ENCODE measurements at places on chromosomes 12 and 14.

- no peak for DNase-seq
These were observed at the start of gene LAG3 for GRCh38 chr12:6772331-6772695. Gene LAG3 (plus strand): TSS chr12:6772520. CDS start chr12:6772853, 333 bp downstream.

DNA sequence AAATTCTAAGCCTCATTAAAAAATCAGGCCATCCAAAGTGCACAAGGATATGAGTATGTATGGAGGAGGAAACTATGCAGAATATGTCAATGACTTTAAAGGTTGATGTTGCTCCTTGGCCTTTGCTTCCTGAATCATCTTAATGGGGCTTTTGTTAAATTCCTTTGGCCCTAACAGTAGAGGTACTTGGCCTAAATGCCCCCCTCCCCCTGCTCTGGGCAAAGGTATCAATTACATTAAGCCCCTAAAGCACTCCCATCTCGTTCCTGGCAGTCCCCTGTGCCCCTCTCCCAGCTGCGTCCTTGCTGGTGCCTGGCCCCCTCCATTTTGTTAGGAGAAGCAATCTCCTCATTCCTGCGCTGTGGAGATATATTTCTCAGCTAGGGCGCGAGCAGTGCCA is 4.8 kb downstream of the COPZ1 start:
- no peak for DNase-seq

- DNase-seq = no peak
These were observed 1.7 kb downstream of the TUBA1B start for GRCh38 chr12:49129332-49130150.

GRCh38 chr12:108845696-108846095 is 11.7 kb downstream of the SSH1 start:
- no peak for DNase-seq

DNA sequence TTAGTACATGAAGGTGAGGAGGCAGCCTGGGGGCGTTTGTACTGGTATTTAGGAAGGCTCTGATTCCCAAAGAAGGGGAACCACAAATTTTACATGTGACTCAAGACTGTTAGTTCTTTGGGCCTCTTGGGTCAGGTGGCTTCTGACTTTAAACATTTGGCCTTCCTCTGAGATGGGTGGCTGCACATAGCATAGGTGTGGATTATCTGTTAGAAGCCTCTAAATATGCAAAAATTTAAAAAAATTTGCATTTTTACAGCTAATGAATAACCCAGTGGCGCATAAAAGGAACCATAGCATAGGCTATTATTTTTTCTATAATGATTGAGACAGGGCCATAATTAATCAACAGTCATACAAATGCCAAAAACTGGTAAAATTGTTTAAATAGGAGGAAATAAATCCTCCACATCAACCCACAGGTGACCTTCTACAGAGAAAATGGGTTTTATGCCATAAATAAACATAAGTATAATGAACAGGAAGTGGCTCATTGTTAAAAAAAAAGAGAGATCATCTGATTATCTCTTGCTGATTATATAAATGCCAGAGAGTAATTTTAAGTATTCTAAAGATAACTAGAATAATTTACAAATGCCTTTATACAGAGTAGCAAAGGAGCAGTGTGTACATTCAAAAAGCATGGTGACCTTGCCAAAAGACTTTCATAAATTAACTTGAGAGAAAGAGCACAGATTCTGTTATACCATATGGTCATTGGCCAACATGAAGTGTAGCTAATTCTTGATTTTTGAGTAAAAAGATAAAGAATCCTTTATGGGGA is 284.2 kb upstream of the ATP2B1 start:
- no peak for DNase-seq

DNA sequence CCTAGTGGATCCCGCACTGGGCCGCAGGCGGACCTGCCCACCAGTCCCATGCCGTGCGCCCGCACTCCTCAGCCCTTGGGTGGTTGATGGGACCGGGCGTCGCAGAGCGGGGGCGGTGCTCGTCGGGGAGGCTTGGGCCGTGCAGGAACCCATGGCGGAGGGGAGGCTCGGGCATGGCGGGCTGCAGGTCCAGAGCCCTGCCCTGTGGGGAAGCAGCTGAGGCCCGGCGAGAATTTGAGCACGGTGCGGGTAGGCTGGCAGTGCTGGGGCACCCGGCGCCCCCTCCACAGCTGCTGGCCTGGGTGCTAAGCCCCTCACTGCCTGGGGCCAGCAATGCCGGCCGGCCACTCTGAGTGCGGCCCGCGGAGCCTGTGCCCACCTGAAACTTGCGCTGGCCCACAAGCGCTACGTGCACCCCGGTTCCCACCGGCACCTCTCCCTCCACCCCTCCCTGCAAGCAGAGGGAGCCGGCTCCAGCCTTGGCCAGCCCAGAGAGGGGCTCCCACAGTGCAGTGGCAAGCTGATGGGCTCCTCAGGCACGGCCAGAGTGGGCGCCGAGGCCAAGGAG is 100.8 kb downstream of the PLEKHA5 start:
- DNase-seq = no peak

DNA sequence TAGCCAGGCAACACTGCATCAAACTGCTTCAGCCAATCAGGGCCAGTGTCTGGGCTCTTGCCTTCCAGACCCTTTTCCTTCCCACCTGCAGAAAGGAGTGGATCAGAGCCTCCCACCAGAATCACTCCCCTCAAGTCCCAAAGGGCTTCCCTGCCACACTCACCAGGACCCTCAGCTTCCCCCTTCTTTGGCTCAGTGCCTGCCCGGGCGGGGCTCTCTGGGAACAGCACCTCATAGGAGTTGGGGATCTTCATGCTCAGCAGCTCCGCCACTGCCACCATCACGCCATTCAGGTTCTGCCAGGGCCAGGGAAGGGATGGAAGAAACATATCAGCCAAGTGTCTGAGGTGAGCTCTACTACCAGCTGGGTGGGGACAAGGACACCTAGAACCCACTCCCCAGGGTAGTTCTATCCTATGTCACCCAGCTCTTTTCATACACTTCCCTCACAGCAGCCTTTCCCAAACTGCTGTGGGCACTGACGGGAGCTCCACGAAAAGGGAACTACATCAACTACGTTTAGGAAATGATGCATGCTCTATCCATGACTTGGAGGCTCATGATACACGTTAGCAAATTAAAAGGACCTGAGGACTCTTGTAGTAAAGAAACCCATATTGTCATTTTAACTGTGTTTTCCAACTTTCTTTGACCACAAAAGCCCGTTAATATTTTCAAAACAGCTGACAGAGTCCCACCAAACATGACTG is 9.4 kb upstream of the PRKAG1 start:
- DNase-seq = no peak

DNA sequence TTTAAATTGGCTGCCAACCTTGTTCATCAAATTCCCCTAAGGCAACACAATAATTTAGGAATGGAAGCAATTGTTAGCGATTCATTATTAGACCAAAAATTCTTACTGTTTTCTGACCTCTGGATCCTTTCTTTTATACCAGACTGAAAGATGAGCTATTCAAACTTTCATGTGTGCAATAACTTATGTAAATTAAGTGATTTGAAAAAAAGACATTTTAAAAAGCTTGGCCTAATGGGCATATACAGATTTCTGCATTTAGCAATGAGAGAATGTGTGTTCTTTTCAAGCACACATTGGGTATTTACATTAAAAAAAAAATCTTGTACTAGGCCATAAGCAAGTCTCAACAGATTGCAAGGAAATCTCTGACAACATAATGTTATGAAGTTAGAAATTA is 65.5 kb downstream of the C12orf75 start:
- DNase-seq = no peak

GRCh38 chr14:28571636-28572035 is 195.0 kb upstream of the FOXG1 start:
- DNase-seq = no peak

- no peak for DNase-seq
These were observed 341.8 kb downstream of the C12orf50 start for GRCh38 chr12:87687362-87687761.

- peak; percentile 66 for DNase-seq
These were observed 32.7 kb downstream of the MED6 start for GRCh38 chr14:70567791-70568190.

DNA sequence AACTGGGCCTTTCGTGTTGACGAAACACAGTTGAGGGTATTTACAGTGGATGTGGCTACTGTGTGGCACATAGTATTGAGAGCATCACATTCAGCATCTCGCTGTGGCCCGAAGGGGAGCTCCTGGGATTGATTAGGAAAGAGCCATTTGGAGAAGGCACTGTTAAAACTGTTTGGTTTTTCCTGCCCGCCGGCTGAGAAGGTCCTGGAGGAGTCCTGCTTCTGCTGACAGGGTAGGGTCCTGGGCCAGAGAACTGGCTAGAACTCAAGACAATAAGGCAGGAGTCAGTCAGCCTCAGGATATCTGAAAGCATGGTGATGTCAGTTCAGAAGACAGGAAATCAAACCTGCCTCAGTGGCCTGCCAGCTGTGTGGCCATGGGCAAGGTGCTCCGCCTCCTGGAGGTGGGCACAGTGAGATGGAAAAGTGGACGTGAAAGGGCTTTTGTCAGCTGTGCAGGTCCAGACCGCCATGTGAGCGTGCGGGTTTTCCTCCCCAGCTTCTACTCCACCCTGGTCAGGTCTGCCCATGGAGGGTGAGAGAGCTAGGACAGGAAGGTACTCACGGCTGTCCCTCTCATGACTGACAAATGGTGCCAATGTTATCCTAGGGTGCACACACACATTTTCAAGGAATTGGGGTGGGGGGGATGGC is 92.3 kb downstream of the NTF3 start:
- no peak for DNase-seq

DNA sequence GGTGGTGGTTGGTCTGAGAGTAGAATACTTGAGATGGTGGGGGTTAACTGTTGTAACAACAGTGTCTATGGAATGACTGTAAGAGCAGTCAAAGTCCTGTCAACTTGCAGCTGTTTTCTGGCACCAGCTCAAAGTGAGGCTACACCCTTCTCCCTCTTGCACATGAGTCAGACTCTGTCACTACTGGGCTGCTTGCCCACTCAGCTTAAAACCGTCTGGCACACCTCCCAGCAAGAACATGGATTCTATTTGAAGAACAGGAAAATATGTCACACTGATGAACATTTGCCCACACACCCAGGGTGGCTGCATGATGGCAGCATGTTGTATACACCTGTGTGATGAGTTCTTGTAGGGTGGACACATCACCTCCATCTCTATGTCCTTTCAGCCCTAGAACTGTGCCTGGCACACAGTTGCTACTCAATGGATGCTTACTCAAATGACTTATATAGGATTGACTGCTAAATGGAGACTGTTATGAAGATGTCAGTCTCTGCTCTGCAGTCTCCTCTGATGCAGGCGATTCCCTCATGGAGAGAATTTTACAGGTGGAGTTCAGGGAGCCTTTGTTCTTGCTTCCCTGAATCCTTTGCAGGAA is 19.3 kb upstream of the SERPINA6 start:
- peak; percentile 6 for DNase-seq

- no peak for DNase-seq
These were observed 13.3 kb downstream of the MOAP1 start for GRCh38 chr14:93171376-93171775.

DNA sequence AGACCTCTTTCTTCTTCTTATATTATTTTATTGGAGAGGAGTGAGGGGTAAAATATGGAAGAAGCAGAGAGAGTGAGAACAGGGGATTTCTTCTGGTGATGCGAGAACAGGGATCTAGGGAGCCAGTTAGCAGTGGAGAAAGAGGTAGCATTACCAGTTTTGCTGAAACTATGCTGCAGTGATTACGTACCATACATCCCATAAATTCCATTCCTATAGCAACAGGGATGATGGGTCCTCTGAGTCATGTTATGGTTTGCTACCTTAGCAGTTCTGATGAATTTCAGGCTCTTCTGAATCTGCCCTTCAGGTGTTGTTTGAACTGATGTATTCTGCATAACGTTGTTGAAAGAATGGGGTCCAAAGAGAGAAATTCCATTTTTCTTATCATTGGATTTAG is 625.4 kb upstream of the LRFN5 start:
- no peak for DNase-seq

DNA sequence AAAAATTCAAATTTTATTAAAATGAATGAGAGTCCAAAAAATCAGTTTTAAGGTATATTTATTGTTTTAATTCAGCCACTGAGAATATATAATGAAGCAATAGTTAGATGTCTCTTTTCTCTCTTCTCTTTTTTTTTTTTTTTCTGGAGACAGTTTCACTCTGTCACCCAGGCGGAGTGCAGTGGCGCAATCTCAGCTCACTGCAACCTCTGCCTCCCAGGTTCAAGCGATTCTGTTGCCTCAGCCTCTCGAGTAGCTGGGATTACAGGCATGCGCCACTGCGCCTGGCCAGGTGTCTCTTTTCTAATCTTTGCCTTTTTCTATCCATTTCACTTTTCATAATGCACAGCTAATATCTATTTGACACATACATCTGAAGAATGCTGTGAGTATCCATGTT is 307.1 kb upstream of the RGS6 start:
- DNase-seq = no peak

DNA sequence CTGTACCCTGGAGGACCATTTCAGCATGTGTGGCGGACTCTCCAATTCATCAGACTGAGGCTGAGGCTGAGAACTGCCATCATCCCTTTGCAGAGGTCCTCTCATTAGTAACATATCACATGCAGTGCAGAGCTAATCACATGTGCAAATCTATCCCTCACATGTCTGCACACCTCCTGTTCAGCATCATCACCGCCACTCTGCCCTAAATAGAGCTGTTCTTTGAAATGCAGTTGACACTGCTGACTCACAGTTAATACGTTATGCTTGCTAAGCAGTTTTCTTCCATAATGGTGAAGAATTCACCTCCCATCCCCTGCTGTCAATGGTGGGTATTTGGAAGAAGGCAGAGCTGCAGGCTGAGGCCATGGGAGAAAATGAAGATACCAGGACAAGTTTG is 85.0 kb upstream of the ANO2 start:
- no peak for DNase-seq

DNA sequence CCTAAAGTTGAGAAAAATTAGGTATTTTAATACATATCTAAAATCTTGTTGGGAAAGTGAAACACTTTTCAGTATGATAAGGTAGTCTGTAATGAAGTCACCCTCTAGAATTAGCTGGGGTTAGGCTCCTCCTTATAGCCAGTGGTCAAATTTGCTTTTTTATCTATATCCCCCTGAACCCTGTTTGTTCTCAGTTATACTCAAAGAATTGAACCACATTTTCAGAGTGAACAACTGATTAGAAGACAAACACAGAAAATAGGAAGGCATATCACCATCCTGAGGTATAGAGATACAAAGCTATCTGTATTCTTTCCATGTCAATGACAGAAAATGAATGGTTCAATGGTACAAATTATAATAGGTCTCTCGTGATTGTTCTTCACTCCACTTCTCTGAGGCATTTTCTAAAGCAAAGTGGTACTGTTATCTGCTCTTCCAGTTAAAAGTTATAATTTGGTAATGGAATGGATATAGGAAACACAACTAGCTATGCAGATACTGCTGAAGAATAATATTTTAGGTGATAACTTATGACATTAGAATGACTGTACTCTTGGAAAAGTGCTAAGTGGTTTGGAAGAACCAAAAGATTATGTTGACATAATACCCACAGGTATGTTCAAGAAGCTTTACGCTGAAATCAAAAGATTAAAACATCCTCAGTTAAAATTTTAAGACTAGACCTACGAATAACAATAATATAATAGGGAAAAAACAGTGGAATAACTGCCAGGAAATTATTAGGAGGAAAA is 27.6 kb downstream of the WASHC3 start:
- DNase-seq = no peak

- no peak for DNase-seq
These were observed 332.9 kb downstream of the BCAT1 start for GRCh38 chr12:24615967-24616411.
